Calu3 (cell line): ENCODE measurements at places on chromosomes 11 and 22. TPM values are rescaled to one million over a fixed set of nuclear protein-coding genes. Genes with fewer than 3 reads are reported as not detected.

GRCh38 chr11:7548659-7549274 is 35.0 kb downstream of the PPFIBP2 start:
- peak; percentile 44 for DNase-seq
- no peaks in the 10 kb centered on the region for H3K4me1 ChIP-seq
- no peak overlapping the region for H3K4me3 ChIP-seq
- no peaks in the 10 kb centered on the region for H3K27me3 ChIP-seq

Gene GAB4
- not detected in 2 replicates for total RNA-seq

- H3K36me3 ChIP-seq: peaks cover 11% of the 10 kb centered on the region
- peaks cover 76% of the 10 kb centered on the region for H3K27me3 ChIP-seq
- no peak overlapping the region for H3K27ac ChIP-seq
- no peak for DNase-seq
- H3K4me1 ChIP-seq: peaks cover 10% of the 10 kb centered on the region
These were observed 724 bp upstream of the RASGRP2 start for GRCh38 chr11:64744544-64745188.

- H3K4me3 ChIP-seq: no peak overlapping the region
- H3K4me1 ChIP-seq: peaks cover 26% of the 10 kb centered on the region
- H3K36me3 ChIP-seq: peaks cover under 1% of the 10 kb centered on the region
These were observed 8.5 kb downstream of the RNF141 start for GRCh38 chr11:10532526-10532925.

- peaks cover 9% of the 10 kb centered on the region for H3K36me3 ChIP-seq
- no peak overlapping the region for H3K27ac ChIP-seq
- no peaks in the 10 kb centered on the region for H3K27me3 ChIP-seq
- no peak for DNase-seq
These were observed 28.1 kb downstream of the CYB5R2 start for GRCh38 chr11:7645206-7645605.

Gene GAL
- total RNA-seq: 1.2 and 1.9 TPM in 2 replicates

Gene BRSK2
- 2.6 and 8.8 TPM in 2 replicates for total RNA-seq

Gene CEP164
- 25.4 and 29.6 TPM in 2 replicates for total RNA-seq

Gene OR51E1
- total RNA-seq: not detected in 2 replicates

Gene SHANK3
- 2.1 and 2.5 TPM in 2 replicates for total RNA-seq

DNA sequence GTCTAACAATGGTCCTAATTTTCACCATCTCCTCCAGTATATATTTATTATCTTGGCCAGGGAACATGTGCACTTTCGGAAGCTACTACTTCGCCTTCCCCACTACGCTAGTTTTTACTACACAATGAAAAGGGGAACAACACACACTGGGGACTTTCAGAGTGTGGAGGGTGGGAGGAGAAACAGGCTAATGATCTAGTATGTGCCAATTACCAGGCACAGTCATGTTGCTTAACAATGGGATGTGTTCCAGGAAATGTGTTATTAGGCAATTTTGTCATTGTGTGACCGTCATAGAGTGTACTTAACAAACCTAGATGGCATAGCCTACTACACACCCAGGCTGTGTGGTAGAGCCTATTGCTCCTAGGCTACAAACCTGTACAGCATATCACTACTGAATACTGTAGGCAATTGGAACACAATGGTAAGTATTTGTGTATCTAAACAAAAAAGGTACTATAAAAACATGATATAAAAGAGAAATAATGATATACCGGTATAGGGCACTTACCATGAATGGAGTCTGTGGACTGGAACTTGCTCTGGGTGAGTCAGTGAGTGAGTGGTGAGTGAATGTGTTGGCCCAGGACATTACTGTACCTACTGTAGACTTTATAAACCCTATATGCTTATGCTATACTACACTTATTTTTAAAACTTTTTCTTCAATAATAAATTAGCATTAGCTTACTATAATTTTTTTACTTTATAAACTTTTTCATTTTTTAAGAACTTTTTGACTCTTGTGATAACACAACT is 20.1 kb upstream of the CUL5 start:
- no peaks in the 10 kb centered on the region for H3K27me3 ChIP-seq
- DNase-seq: no peak
- H3K4me3 ChIP-seq: no peak overlapping the region
- H3K4me1 ChIP-seq: no peaks in the 10 kb centered on the region
- no peak overlapping the region for H3K27ac ChIP-seq
- no peaks in the 10 kb centered on the region for H3K36me3 ChIP-seq

Gene CDCA5
- total RNA-seq: 53.4 and 55.4 TPM in 2 replicates

- no peak overlapping the region for H3K27ac ChIP-seq
- H3K4me1 ChIP-seq: no peaks in the 10 kb centered on the region
- no peaks in the 10 kb centered on the region for H3K27me3 ChIP-seq
- H3K36me3 ChIP-seq: no peaks in the 10 kb centered on the region
These were observed 461.5 kb downstream of the OPCML start for GRCh38 chr11:133070791-133071190.

Gene HPX
- 0.45 and 11.0 TPM in 2 replicates for total RNA-seq

Gene APOL3
- total RNA-seq: 7.7 and 16.9 TPM in 2 replicates

Gene ESAM
- 1.0 and 1.1 TPM in 2 replicates for total RNA-seq

Gene EHF
- total RNA-seq: 286 and 299 TPM in 2 replicates

- no peaks in the 10 kb centered on the region for H3K27me3 ChIP-seq
- H3K36me3 ChIP-seq: peaks cover 6% of the 10 kb centered on the region
- H3K27ac ChIP-seq: no peak overlapping the region
- H3K4me3 ChIP-seq: no peak overlapping the region
- no peak for DNase-seq
These were observed 25.1 kb downstream of the RTN4RL2 start for GRCh38 chr11:57485217-57485990.

Gene MS4A4A
- not detected in 2 replicates for total RNA-seq

- H3K27ac ChIP-seq: no peak overlapping the region
- H3K4me3 ChIP-seq: no peak overlapping the region
- no peaks in the 10 kb centered on the region for H3K4me1 ChIP-seq
- peaks cover 59% of the 10 kb centered on the region for H3K36me3 ChIP-seq
These were observed 3.6 kb upstream of the VWCE start for GRCh38 chr11:61298663-61299244.

DNA sequence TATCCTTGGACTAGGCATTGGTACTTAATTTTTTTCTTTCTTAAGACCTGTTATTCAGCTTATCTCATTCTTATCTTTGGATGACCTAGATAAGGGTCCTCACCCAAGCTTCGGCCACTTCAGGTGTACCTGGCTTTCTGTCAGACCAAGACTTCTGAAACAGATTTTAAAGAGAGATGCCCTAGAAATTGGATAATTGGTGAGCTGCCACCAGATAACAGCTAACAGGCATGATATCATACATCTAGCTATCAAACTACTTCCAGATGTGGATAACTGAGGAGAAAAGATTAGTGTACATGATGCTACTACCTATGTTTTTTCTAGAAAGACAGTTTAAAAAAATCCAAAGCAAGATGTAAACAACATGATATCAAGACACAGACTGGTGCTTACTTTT is 52.9 kb downstream of the FZD4 start:
- H3K27me3 ChIP-seq: no peaks in the 10 kb centered on the region
- no peak for DNase-seq
- H3K36me3 ChIP-seq: no peaks in the 10 kb centered on the region
- H3K4me3 ChIP-seq: no peak overlapping the region
- no peaks in the 10 kb centered on the region for H3K4me1 ChIP-seq

- H3K36me3 ChIP-seq: no peaks in the 10 kb centered on the region
- H3K4me3 ChIP-seq: no peak overlapping the region
- H3K4me1 ChIP-seq: peaks cover 15% of the 10 kb centered on the region
- no peak overlapping the region for H3K27ac ChIP-seq
- H3K27me3 ChIP-seq: peaks cover 38% of the 10 kb centered on the region
These were observed 277.5 kb downstream of the KIRREL3 start for GRCh38 chr11:126722956-126723664.

DNA sequence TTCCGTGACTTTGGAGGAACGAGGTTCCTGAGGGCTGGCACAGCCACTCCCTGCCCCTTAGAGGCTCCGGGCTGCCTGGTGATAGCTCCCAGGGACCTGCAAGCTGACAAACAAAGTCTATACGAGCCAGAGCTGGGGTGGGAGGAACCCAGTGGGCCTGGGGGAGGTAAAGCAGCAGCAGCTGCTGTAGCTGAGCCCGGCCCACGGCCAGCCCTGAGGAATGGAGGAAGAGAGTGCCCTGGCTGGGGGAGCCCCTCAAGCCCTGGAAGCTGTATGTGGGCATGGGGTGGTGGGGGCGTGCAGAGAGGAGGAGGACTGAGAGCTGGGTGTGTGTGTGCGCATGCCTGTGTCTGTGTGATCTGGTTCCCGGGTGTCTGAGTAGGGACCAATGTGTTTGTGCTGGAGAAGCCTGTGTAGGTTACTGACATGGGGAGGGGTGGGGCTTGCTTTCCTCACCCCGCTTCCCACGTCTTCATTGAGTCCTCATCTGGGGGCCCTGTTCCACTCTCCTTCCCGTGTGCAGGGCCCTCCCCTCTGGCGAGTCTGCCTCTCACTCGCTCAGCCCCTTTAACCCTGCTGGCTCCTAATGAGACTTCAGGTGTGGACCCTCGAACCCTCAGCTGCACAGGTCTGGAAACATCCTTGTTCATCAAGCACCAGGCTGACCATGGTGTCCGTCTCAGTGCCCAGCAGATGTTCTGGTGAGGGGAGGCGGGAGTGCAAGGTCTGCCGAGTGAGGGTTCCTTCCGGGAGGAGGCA is 10.8 kb downstream of the ST3GAL4 start:
- no peak overlapping the region for H3K4me3 ChIP-seq
- peaks cover 6% of the 10 kb centered on the region for H3K4me1 ChIP-seq
- no peak for DNase-seq
- H3K36me3 ChIP-seq: peaks cover 7% of the 10 kb centered on the region
- H3K27ac ChIP-seq: peak overlapping the region; percentile 20

DNA sequence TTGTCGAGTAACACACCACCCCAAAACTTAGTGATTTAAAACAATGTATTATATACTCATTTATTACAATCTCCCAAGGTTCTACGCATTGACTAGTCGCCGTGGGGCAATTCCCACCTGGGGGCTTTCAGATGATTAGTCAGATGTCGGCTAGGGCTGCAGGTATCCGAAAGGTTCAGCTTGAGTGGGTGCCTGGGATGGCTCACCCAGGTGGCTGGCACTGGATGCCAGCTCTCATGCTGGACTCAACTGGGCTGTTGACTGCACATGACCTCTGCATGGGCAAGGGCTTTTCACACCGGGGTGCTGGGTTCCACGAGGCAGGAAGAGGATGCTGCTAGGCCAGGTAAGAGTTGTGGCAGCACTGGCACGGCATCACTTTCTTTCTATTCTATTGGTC is 21.9 kb upstream of the MICAL2 start:
- peaks cover 53% of the 10 kb centered on the region for H3K36me3 ChIP-seq
- H3K4me1 ChIP-seq: peaks cover 87% of the 10 kb centered on the region
- no peaks in the 10 kb centered on the region for H3K27me3 ChIP-seq
- no peak overlapping the region for H3K4me3 ChIP-seq
- H3K27ac ChIP-seq: peak overlapping the region; percentile 99

DNA sequence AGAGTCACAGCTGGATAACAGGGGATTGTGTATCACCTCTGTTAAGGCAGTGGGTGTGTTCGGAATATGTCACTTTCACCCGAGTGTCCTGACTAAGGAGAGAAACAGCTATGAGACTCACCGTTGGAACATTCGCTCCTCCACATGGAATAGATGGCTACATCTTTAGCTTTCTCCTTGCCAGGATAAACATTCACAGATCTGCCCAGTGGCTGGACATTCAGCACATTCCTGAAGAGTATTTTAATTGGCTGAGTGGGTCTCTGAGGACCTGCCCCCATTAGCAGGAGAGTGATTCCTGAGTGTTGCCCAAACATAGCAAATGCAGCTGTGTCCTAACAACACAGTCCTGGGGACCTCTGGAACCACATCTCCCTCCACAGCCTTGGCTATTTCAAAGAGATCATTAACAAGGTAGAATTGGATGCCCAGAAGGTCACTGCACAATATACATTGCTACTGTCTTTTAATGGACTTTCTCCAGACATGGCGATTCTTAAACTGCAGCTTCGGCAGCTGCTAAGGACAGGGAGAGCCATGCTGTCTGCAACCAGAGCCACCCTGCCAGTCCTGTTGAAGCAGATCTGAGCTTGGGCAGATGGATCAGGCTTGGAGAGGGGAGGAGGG is 435.0 kb upstream of the CADM1 start:
- H3K4me3 ChIP-seq: no peak overlapping the region
- no peak for DNase-seq
- no peak overlapping the region for H3K27ac ChIP-seq
- no peaks in the 10 kb centered on the region for H3K36me3 ChIP-seq

- no peaks in the 10 kb centered on the region for H3K36me3 ChIP-seq
- no peaks in the 10 kb centered on the region for H3K27me3 ChIP-seq
- H3K4me3 ChIP-seq: no peak overlapping the region
- no peak overlapping the region for H3K27ac ChIP-seq
These were observed 238.7 kb downstream of the FAM181B start for GRCh38 chr11:82494988-82495432.

DNA sequence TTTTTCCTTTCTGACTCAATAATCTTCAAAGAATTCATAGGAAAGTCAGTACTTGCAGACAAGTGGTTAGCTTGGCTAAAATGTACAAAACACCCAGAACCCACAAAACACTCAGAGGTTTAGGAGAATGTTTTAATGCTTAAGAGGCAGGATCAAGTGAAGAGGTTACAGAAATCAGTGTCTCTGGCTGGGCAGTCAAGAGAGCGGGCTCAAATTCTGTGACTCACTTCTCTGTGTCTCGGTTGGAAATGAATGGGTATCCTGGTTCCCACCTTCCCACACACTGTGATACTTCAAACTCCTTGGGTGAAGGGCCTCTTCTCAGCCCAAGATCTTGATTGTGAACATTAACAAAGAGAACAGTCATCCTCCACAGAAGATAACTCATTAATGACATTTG is 3.8 kb downstream of the MPEG1 start:
- H3K27me3 ChIP-seq: no peaks in the 10 kb centered on the region
- H3K27ac ChIP-seq: no peak overlapping the region
- H3K4me1 ChIP-seq: peaks cover 6% of the 10 kb centered on the region
- DNase-seq: no peak

DNA sequence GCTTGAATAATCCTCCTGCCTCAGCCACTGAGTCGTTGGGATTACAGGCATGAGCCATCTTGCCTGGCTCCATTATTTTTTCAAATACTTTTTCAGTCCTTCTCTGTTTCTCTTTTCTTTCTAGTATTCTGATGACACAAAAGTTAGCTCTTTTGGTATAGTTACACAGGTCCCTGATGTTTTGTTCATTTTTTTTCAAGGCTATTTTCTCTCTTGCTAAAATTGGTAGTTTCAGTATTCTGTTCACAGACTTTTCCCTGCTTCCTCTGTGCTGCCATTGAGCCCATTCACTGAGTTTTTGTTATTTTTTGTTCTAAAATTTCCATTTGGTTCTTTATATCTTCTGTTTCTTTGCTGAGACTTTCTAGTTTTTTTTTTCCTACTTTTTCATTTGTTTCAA is 166.5 kb downstream of the UVRAG start:
- H3K4me1 ChIP-seq: no peaks in the 10 kb centered on the region
- no peaks in the 10 kb centered on the region for H3K36me3 ChIP-seq
- H3K27ac ChIP-seq: no peak overlapping the region
- DNase-seq: no peak
- H3K27me3 ChIP-seq: no peaks in the 10 kb centered on the region

Gene HTR3A
- 0.42 TPM in 1 of 2 replicates, not detected in the other for total RNA-seq
